CD4-positive, alpha-beta T cell treated with Interleukin-1 beta for 1 hour (primary cell): ENCODE measurements at places on chromosomes 7 and 10.

DNA sequence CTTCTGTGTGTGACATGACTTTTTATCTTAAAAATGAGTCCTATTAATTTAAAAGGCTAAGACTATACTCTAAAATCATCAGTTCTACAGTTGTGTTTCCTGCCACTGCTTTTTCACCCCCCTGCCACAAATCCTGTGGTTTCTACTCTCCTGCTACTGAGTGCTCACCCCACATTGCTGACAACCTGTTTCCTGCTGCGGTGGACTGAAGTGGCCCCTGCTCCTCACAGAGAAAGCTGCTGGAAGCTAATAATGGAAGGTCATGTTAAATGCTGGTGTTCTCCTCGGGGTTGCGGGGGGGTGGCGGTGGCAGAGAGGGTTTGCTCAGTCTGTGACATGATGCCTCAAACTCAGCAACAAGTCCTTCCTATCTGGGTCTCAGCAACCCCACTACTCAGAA lies 113.2 kb upstream of the INHBA start:
- peak; percentile 2 for DNase-seq

DNA sequence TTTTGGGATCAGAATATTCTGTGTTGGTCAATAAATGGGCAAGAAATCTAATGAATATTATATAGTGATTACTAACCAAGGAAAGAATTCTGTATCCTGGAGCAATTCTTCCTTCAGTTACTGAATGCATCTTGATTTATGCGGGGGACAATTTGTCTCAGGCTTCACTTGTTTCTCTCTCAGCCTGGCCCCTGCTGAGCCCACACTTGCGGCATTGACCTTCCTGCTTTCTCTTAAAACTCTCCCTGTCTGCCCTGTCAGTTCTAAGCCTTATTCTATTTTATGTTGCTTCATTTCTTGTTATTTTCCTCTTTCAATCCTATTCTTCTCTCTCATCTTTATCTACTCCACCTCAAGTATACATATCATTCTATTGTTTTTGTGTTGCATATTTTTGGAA lies 122.1 kb upstream of the TPK1 start:
- no peak for DNase-seq

DNA sequence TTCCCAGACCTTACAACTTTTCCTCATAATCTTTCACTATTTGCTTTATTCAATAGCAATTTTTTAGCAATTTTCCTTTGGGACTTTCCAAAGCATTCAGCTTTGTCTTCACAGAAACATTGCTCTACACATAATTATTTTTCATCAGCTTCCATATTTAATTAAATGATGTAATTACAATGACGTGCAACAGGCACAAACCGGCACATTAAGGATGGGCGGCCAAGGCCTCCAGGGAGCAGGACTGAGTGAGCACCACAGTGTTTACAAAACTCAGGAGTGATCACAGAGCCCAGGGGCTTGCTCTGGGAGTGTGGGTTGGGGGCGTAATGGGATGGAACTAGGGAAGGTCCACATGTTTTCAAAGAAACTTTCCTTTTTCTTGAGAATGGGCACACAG lies 69.8 kb downstream of the MAD1L1 start:
- no peak for DNase-seq

DNA sequence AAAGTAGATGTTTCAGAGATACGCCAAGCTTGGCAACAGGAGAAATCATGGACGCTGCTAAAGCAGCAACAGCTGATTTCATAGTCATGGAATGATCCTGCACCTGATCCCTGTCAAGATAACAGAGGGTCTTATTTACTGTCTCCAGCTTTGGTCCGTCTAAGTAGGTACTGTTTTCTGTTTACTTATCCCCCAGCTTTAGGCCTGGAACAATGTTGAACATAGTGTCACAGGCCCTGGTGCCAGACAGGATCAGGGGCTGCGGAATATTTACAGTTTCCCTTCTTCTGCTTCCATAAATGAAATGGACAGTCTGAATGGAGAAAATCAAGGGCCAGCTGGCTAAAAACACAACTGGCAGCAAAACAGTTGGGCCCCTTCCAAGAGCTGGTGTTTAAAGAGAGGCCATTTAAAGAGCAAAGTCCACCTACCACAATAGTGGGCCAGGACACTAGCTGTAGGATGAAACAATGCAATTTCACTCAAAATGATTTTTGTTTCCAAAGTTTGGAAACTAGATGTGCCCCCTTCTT lies 2.9 kb downstream of the GPR37 start:
- no peak for DNase-seq

DNA sequence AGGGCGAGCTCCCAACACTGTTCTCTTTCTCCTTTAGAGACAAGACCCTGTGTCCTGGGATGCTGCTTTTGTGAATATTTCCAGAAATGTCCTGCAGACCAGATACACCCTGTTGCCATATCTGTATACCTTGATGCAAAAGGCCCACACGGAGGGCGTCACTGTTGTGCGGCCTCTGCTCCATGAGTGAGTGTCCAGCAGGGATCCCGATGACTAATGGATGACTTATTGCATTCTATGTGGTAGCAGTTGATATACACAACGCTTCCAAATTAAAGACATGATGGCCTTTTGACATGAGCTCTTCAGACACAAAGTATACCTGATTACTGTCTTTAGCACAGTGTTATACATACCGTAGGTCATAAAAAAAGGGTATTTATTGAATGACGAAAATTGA lies 45.0 kb upstream of the MGAM2 start:
- no peak for DNase-seq

GRCh38 chr7:50605059-50605458 lies 39.9 kb upstream of the DDC start:
- no peak for DNase-seq
